ENCODE measurements at places on chromosomes 7 and 10. TPM values are rescaled to one million over a fixed set of nuclear protein-coding genes. Genes with fewer than 3 reads are reported as not detected.

DNA sequence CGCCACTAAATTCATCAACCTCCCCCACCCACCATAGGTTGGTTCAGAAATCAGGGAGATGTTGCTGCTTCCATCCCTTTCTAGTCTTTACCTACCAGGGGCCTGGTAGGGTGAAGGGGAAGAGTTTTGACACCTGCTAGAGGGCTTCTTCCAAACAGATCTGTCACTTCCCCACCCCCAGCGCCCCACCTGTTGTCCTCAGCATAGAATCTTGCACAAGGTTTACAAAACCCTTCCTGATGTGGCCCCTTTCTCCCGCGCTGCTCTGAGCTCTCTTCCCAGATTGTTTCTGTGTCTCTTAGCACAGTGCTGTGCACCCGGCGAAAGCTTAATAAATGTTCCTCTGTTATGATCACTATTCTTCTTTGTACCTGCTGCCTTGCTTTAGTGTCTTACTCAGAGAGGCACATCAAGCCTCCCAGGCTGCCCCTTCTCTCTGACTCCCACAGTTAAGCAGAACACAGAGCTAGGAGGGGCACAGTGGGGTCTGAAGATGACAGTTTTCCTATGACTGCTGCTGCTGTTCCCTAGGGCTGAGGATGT is 11.2 kb upstream of the C10orf95 start:
- no peak for ATAC-seq

The OPN1SW gene
- total RNA-seq = not detected

GRCh38 chr7:727104-727805 is at the start of gene PRKAR1B:
TSS of gene PRKAR1B (minus strand) at chr7:727281. CDS start at chr7:711505, 15,776 bp downstream.
- peak; percentile 29 for ATAC-seq

DNA sequence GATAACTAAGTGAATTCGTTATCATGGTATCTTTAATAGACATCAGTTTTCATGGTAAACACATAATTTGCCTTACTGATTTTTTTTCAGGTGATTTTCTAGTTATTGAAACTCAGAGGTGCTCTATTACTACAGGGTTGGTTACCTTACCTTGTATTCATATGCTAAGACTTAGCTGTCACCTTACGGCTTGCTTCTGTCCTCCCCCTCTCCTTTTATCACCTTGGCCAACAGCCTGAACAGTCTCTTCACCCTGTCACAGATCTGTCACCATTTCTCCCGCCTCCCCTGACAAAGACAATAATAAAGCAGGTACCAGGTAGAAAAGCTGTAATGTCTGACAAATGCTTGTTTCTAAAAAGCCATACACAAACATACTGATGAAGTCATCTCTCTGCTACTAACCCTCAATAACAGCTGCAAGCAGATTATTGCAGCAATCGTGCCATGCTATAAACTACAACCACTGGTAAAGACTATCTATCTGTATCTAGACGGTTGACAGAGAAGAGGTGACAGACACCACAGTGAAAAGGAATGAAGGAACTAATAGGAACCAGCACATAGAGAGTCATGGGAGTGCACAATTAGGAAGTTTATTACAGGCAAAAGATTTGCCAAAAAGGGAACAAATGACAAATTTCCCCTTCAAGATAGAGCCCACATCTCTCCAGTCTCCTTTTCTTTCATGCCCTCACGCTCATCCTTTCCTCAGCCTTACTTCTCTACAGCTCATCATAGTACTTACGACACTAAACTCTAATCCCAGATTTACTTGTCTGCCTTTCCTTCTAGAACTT is 57.2 kb downstream of the ARHGAP12 start:
- ATAC-seq = no peak

DNA sequence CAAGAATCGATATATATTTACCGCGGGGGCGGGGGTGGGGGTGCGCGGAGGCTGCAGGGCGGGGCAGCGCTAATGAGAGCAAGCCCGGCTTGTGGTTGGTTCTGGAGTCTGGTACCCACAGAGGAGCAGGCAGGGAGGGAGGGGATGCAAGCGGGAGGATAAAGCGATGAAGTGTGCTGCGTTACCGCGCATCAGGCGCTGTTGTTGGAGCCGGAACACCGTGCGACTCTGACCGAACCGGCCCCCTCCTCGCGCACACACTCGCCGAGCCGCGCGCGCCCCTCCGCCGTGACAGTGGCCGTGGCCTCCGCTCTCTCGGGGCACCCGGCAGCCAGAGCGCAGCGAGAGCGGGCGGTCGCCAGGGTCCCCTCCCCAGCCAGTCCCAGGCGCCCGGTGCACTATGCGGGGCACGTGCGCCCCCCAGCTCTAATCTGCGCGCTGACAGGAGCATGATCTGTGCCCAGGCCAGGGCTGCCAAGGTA is at the start of gene HECW1:
Gene HECW1 (plus strand): TSS at position 189 of the 482 bp plus-strand sequence. CDS start 131,259 bp downstream, outside the sequence.
- peak; percentile 18 for ATAC-seq

GRCh38 chr10:15370856-15371701 is at the start of gene FAM171A1:
TSS of gene FAM171A1 (minus strand) at chr10:15371289. CDS start at chr10:15371052, 237 bp downstream.
- peak; percentile 83 for ATAC-seq

GRCh38 chr10:58173391-58173790 is 94.3 kb downstream of the IPMK start:
- no peak for ATAC-seq

The BBS9 gene
- total RNA-seq = 8.8 TPM

- ATAC-seq = no peak
These were observed 2.3 kb downstream of the ABCB1 start for GRCh38 chr7:87598234-87599009.
